Activated CD8-positive, alpha-beta memory T cell treated with anti-CD3 and anti-CD28 coated beads for 4 hours (primary cell): ENCODE measurements at places on chromosomes 2 and 18.

DNA sequence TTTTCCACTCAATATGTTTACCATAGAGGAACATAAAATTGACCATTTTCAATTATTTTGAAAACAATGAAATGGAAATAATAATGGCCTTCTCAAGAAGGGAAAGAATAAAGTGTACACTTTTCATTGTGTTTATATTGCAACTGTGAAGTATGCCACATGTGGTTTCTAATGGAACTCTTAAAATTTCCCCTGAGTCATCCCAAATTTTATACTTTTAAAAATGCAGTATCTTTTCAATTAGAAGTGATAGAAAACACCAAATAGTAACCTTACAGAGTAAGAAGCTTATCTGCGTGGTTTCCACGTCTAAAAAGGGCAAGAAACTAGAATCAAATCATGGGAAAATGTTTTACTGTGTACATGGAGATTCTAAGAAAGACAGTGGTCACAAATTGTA, 70.0 kb downstream of the SCG2 start:
- no peak for DNase-seq

DNA sequence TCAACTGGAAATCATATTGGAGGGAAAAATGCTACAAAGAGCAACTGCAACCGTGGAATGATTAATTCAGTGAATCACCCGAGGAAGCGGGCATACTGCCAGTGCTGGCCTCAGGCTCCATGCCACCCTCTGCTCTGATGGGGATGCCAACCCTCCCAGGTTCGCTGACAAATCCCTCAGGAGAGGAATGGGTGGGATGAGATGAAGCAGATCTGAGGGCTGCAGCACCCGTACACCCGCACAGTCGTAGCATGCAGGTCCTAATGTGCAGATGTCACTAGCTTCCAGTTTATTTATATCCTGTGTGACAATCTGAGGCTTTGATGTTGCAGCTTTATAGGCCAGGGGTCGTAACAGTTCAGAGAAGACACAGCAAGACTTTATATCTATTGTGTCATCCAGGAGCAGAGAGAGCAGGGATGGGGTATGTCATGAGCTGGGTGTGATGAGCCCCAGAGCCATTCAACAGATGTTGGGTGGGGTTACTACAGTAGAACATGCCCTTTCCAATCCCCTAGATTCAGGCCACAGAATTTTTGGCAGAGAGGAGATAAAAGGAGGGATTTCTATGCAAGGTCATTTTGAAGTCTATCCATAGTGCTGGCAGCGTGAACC, 44.6 kb downstream of the DPP4 start:
- no peak for DNase-seq

DNA sequence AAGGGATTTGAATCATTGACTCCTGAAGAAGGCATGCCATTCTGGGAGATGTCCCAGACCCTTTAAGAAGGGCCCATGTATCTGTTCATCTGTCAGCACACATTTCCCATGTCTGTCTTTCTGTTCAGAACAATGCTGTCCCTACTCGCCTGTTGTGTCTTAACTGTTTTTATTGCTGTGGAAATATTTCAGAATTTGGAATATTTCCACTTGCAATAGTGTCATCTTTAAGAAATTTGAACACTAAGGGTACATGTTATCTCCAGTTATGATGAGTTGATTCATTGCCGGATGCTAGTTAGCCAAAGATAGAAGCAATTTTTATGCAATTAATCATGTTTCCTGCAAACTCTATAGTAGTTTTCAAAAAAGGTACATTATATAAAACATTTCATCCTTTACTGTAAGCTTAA, 36.9 kb upstream of the NT5C1B start:
- no peak for DNase-seq

- no peak for DNase-seq
These were observed 35.4 kb downstream of the KCNK3 start for GRCh38 chr2:26727641-26728561.

DNA sequence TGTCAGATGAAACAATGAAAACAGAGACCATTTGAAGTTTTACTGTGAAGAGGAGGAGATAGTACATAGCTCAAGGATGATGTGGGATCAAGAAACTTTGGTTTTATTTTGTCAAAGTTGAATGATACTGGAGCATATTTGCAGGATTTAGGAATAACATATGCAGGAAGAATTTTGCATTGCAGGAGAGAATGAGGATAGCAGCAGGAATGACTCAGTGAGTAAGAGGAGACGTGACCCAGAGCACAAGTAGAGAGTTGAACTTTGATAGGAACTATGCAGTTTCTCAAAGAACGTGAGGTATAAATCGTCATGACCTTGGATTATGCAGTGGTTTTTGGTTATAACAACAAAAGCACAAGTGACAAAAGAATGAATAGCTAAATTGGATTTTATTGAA, 47.7 kb downstream of the MAPRE2 start:
- DNase-seq = no peak

DNA sequence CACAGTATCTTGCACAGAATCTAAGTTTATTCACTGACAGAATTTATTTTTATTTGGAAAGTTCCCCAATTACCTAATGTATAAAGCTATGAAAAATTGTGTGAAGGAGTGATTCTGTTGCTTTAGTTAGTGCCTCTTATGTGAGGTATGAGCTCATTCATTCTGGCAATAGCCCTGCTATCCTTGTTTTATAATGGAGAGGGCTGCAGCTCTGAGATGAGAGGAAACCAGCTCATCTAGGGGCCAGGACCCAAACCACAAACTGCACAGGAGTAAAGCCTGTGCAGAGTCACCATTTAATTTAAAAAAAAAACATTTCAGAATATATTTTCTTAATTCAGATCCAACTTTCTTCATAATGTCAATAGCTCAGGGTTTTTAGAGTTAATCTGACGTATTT, 383.0 kb downstream of the TMEM182 start:
- DNase-seq = no peak

DNA sequence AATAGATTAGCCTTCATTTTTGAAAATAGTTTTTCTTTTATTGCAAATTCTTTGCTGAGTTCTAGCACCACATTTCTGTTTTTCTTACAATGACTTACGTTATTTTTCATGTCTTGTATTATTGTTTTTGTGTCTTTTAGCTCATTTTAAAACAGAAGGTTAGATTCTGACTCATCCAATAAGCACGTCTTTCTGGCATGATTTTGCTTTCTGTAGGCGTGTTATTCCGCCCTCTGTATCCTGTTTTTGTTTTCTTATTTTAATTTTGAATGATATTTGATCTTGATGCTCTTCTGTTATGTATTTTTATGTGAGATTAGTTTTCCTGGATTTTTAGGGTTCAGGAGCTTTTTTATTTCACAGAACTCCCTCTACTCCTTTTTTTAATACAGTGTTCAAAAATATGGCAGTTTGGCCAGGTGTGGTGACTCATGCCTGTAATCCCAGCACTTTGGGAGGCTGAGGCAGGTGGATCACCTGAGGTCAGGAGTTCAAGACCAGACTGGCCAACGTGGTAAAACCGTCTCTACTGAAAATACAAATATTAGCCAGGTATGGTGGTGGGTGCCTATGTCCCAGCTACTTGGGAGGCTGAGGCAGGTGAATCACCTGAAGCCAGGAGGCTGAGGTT, 145.0 kb downstream of the CLIP4 start:
- no peak for DNase-seq

- DNase-seq = no peak
These were observed 12.5 kb downstream of the HOXD1 start for GRCh38 chr2:176200971-176201370.

DNA sequence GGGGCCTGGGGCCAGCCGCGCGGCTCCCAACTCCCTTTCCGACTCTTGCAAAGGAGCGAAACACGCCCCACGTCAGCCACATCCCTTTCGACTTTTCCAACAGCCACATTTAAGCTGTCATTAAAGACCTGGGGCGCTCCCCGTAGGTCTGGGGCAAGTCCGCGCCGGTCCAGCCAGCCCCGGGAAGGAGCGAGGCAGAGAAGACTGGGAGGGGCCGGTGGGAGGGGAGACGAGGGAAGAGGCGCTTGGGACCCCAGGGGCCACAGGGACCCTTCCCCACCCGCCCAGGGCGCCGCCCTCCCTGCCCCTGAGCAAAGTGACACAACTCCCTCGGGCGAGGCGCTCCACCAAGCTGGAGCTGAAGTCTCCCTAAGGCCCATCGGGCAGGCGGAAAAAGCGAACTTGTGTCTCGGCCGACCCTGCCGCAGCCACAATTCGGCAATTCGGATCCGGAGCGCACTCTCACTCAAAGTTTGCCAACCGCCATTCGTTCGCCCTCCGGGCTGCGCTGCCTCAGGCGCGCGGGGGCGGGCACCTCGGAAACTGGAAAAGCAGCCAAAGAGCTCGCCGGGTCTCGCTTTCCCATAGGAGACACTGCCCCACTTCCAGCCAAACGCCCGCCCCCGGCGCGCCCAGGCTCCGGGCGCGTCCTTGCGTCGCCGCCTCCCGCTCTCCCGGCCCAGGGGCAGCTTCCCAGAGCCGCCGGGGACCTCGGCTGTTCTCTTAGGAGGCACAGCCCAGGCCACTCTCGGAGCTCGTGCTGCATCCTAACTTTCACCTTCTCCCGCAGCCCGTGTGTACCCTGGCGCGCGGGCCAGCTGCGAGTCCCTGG, 1.1 kb upstream of the KCTD1 start:
- DNase-seq = no peak

DNA sequence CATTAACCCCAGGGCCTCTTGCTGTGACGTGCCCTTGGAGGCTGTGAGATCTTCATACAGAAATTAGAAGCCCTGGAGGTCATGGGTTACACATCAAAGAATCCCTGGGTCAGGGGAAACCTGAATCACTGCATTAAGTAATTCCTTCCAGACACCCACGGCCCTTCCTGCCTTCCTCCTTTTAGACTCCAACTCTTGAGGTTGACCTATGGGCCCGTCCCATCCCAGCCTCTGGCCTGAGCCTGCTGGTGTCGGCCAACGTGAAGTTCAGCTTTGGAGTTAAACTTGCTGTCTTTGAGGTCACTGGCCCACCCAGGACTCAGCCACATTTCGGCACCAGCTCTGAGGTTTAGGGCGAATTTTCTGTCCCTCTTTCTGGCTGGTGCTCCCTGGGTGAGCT, 198.3 kb downstream of the ACKR3 start:
- DNase-seq = no peak

DNA sequence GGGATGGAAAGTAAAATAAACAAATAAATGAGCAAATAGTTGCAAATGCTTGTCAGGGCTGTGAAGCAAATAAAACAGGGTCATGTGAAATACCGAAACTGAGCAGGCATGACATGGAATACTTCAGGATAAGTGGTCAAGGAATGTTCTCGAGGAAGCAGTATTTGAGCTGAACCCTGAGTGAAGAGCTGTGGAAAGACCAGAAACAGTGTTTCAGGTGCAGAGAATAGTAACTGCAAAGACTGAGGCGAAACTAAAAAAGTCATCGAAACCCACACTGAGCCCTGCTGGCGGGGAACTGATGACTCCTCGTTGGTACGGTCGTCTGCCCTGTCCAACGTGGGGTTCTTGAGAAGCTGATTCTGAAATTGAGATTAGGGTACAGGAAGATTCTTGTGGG, 27.2 kb upstream of the MYCN start:
- DNase-seq = no peak

- no peak for DNase-seq
These were observed 197.6 kb downstream of the LDLRAD4 start for GRCh38 chr18:13416208-13416607.

- DNase-seq = no peak
These were observed 91.1 kb downstream of the ACTR3 start for GRCh38 chr2:113980946-113981345.

GRCh38 chr2:19865151-19865550, 36.6 kb downstream of the TTC32 start:
- no peak for DNase-seq

GRCh38 chr2:71850306-71850801, 297.3 kb downstream of the CYP26B1 start:
- DNase-seq = no peak

- DNase-seq = no peak
These were observed 14.0 kb upstream of the DCC start for GRCh38 chr18:52325997-52326396.

- DNase-seq = no peak
These were observed 776.8 kb upstream of the SOX11 start for GRCh38 chr2:4915357-4915756.

DNA sequence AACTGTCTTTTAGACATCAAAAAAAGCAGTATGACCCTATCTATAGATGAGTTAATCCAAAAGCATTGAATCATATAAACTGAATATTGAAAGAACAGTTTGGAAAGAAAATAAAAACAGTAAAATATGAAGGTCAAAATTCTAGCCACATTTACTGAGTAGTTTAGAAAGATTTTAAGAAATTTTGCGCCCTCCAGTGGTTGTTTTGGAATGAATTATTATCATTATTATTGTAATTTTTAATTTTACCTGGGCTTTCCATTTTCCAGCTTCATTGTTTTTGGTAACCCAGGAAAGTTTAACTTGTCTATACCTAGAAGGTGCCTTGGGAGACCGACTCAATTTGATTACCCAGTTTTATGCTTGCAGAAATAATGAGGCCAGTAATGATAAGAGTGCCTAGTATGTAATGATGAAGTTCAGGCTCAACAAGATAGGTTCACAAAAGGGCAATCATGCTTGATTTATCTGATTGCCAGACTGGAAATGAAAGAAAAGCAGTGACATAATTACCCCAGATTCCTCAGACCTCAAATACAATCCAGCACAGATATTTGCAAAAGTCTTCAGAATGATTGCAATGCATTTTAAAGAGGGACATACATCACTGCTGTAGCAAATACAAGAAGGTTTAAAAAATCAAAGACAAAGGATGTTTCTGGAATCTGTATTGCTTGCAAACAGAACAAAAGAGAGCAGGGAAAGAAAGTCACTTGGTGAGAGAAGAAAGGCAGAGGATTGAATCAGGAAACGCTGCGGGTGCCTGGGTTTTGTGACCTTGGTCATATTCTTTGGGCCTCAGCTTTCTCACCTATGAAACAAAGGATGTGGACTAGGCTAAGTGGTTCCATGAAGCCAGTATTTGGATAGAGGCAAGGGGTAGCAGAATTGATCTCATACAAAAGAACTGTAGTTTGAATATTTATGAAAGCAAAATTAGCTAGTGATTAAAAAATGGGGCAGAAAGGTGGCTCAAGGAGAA, 153.8 kb downstream of the MAP2 start:
- DNase-seq = no peak

GRCh38 chr2:1051075-1051474, 100.4 kb downstream of the SNTG2 start:
- no peak for DNase-seq

DNA sequence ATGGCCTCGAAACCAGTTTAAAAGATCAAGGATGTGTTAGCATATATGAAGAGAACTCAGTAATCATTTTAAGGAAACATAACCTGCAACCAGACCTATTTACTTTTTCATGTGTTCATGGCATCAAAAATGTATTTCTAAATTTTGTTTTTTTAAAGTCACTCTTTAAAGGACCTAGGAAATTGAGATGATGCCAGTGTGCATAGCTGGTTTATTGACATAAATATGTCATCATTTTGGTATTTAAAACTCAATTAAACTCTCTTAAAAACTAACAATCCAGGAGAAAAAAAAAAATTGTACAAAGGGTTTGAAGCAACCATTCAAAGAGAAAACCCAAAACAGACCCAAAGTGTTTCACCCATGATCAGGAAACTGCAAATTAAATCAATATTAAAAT, 198.9 kb upstream of the RND3 start:
- DNase-seq = no peak

- DNase-seq = no peak
These were observed 6.6 kb downstream of the NT5DC4 start for GRCh38 chr2:112727276-112728028.
